IMR-90 (cell line): ENCODE measurements at places on chromosomes 1 and 21. TPM values are rescaled to one million over a fixed set of nuclear protein-coding genes. Genes with fewer than 3 reads are reported as not detected.
A peak's percentile ranks its signal among the peaks of the same experiment; 100 is the strongest.

GRCh38 chr1:178818416-178818815 is 52.5 kb downstream of the ANGPTL1 start:
- peak; percentile 79 for DNase-seq

DNA sequence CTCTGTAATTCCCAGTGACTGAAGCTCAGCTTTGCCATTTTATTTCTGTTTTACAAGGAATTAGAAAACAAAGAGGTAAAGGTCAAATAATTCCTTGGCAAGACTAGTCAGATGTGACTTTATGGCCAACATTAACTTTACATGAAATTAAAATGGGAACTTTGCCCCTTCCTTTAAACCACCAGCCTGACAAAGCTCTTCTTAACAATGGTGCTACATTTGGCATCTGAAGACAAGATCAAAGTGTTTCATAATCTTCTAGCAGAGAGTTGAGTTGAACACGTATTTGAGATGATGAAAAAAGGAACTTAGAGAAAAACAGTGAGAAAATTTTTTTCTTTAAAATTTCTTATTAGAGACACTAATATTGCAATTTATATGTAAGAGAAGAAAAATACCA is 193.8 kb downstream of the AK5 start:
- DNase-seq, result no peak

GRCh38 chr1:184950906-184951305 is 23.4 kb downstream of the NIBAN1 start:
- no peak for DNase-seq

GRCh38 chr21:39633770-39634181 is 21.0 kb downstream of the B3GALT5 start:
- peak; percentile 92 for DNase-seq

GRCh38 chr1:191174298-191174697 is 696.6 kb upstream of the BRINP3 start:
- peak; percentile 3 for DNase-seq

GRCh38 chr1:168772428-168773060 is 43.5 kb upstream of the DPT start:
- no peak for DNase-seq

- DNase-seq, result no peak
Observed at GRCh38 chr1:167486090-167486824, 32.1 kb downstream of the CD247 start.

- DNase-seq, result peak; percentile 19
Observed at GRCh38 chr1:233614173-233614742, 352 bp downstream of the KCNK1 start.

- DNase-seq, result no peak
Observed at GRCh38 chr1:6302568-6302967, 41.7 kb upstream of the GPR153 start.

GRCh38 chr21:33951276-33952178 is 35.9 kb upstream of the ATP5PO start:
- peak; percentile 79 for DNase-seq

DNA sequence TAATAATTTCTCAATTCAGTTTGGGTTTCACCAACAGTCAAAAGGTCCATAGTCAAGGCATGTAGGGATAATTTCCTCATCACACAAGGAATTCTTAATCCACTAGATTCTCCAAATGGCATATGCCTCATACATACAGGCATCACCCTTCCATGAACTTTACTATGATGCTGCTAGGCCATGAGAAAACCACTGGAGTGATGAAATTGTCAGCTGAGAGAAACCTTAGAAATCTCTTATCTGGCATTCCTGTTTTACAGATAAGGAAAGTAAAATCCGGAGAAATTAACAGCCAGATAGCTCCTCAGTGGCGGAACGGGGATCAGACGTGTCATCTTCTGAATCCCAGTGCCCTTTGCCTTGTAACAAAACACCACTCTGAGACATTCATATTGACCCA is 274.4 kb downstream of the NTNG1 start:
- no peak for DNase-seq

DNA sequence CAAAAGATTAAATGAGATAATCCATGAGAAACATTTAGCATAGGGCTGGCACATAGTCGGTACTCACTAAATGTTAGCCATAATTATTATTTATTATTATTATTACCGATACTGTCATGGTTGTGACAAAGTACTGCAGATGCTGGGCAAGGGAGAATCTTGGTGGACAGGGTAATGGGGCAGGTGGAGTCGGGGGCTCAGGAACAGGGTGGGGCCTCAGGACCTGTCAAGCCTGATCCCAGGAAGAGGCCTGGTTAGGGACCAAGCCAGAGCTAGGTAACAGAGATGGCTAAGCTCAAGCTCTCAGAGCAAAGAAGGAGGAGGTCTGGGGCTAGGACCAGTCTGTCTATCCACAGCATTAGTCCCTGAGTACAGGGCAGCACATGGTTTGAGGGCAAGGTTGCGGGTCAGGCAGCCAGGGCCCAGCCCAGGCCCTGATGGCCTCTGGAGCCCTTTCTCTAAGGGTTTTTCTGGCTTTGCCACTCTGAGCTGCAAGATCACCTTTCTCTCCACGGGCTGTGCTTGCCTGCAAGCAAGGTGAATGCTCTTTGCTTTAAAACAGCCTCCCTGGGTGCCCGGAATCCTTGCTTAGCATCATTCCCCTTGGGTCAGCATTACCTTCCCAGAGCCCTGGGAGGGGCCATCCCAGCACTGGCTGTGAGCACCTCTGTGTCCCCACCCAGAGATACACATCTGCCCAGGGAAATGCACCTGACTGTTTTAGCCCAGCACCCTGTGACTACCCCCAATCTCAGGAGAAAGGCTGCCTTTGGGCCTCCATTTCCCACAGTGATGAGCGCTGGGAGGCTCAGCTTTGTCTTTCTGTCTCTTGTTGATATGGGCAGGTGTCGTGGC is 572.0 kb downstream of the PTPRU start:
- no peak for DNase-seq

DNA sequence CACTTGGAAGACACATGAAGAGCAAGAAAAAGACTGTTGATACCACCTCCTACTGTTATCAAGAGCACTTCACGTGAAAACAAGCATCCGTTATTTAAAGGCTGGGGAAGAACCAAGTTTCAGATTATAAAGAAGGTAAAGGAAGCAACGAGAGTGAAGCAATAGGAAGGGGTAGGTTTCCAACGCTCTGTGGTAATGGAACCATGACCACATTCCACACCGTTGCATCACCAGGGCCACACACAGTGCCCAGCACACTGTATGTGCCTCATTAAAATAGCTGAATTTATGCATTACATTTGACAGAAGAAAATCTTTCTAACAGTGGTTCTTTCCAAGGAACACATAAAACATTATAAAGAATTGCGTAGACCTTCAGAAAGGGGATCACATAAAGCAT is 435.8 kb downstream of the MRPL39 start:
- DNase-seq, result peak; percentile 15

- DNase-seq, result peak; percentile 93
Observed at GRCh38 chr1:243917177-243917862, 67.3 kb upstream of the AKT3 start.

DNA sequence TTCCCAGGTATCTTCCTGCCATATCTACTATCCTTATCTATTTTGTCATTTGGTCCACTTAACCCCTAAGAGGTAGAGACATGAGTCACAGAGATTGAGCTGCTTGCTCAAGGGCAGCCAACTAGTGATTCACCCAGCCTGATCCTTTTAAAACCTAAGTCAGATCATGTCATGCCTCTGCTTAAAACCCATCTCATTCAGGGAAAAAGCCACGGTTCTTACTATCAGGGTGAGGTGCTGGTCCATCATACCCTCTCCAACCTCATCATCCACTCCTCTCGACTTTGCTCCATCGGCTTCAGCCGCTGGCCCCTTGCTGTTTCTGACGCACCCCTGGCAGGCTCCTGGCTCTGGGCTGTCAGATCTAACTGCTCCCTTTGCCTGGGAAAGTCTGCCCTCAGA is 14.4 kb upstream of the PPP1R15B start:
- DNase-seq, result peak; percentile 89

HRNR gene
- not detected in 2 replicates for total RNA-seq

LRRC8D gene
- total RNA-seq, result 34.7 and 35.3 TPM in 2 replicates

FGR gene
- total RNA-seq, result not detected in 2 replicates
